ACHN (cell line): ENCODE measurements at places on chromosomes 1 and 21.
A peak's percentile ranks its signal among the peaks of the same experiment; 100 is the strongest.

DNA sequence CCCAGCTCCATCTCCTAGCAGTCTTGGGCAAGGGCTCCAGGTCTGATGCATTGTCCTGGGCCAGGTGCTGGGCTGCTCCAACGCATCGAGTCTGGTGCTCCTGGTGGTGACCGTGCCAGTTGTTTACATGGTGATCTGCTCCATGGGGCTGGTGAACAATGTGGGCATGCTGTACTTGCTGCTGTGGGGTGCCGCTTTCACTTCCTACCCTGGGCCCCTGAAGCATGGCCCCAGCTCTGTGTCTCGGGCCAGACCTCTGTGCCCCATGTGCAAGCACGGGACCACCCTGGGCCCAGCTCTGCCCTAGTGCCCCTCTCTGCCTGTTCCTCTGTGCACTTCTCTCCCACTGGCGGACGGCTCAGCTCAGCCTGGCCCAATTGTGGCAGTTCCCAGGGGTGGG, 119.4 kb downstream of the MAST2 start:
- no peak for DNase-seq

- no peak for DNase-seq
Measured at GRCh38 chr1:3731583-3732433, 20.4 kb upstream of the CCDC27 start.

DNA sequence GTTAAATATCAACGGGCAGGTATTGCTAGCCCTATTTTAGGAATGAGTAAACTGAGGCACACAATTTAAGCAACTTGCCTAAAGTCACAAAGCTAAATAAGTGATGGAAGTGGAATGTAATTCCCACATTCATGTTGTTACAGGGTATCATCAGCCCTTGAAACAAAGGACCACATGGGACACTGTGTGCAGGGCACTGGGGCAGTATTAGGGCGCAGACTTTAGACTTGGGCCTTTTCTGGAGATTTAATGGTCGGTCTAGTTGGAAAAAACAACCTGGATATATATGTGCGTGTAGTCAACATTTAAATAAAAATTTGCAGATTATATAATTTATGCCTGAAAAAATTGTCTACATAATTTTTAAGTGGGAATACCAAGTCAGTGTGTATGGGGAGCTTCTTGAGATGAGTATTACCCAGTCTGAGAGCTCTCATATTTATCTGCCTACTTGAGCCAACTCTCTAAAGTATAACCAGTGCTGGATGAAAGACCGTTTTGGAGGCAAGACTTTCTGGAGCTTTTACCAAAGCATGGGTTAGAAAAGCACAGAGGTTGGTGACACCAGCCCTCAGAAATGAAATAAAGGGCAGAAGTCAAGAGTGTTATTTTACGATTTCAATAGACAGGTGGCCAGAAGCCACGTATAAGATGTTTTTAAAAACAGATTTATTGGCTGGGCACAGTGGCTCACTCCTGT, 1.6 kb downstream of the KDM1A start:
- peak; percentile 7 for DNase-seq

DNA sequence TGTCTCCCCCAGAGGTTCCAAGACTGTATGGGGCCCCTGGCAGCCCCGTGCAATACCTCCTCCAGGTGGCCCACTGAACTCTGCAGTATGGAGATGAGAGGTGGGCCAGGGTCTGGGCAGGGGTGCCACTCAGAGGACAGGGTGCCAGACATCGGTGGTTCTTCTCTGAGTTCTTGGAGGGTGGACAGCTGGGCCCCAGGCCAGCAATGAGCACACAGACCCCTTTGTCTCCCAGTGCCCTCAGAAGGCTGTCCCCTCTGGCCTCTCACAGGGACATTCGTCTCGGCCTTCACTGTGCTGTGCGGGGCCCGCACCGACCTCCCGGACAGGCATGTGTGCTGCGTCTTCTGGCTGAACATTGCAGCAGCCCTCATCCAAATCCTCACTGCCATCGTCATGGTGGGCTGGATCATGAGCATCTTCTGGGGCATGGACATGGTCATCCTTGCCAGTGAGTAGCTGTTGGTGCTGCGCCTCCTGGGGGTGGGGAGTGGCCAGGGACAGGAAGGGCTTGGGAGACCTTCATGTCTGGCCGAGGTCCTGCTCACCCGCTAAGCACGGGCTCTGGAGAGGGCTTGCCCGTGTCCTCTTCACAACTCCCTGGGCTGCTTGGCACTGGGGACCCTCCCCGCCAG, 48.1 kb downstream of the STUM start:
- DNase-seq: no peak

DNA sequence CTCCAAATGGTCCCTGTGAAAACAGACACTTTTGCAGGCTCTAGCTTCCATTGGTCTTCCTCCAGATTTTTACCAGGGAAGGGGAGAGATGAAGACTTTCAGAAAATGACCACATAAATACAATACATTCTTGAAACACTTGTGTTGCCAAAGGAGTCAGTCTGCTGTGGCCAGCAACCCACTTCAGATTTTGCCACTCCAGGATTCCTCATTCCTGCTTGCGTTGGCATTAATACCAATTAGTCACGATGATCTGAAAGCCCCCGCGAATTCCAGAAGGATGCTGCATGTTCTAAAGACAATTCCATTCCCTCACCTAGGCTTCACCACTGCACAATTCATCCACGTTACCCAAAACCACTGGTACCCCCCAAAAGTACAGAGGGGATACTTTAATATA, 7.9 kb upstream of the BACE2 start:
- no peak for DNase-seq

DNA sequence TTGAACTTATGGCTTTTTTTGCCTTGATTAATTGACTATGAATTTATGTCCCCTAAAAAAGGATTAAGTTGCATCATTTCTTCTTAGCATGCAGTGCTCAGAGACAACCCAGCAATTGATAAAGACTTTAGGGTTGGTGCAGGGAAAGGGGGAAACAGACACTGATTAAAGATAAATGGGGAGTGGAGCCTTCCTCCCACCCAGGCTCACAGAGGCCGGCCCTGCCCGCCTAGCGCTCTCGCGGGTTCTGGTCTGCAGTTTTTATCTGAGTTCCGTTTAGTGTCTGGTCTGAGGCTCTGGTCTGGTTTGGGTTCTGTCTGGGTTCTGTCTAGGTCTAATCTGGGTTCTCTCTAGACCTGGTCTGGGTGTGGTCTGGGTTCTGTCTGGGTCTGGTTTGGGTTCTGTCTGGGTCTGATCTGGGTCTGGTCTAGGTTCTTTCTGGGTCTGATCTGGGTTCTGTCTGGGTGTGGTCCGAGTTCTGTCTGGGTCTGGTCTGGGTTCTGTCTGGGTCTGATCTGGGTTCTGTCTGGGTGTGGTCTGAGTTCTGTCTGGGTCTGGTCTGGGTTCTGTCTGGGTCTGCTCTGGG, 48.1 kb downstream of the ABCG1 start:
- DNase-seq: no peak

DNA sequence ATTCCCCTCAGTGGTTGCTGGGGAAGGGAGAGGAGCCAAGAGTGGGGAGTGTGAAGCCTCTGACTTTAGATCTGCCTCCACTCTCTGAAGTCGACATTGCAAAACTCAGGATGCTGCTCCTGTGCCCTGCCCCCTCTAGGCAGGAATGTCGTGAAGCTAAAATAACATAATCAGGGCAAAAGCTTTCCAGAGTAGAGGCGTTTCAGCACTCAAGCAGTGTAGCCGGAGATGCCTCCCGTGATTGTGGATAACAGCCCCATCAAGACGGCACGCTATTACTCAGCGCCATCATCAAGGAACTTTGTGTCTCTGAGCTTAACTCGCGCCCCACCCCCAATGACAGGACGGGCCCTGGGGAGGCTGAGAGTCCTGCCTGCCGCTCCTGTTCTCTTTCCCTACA, 60.0 kb downstream of the FBXO2 start:
- DNase-seq: peak; percentile 10

DNA sequence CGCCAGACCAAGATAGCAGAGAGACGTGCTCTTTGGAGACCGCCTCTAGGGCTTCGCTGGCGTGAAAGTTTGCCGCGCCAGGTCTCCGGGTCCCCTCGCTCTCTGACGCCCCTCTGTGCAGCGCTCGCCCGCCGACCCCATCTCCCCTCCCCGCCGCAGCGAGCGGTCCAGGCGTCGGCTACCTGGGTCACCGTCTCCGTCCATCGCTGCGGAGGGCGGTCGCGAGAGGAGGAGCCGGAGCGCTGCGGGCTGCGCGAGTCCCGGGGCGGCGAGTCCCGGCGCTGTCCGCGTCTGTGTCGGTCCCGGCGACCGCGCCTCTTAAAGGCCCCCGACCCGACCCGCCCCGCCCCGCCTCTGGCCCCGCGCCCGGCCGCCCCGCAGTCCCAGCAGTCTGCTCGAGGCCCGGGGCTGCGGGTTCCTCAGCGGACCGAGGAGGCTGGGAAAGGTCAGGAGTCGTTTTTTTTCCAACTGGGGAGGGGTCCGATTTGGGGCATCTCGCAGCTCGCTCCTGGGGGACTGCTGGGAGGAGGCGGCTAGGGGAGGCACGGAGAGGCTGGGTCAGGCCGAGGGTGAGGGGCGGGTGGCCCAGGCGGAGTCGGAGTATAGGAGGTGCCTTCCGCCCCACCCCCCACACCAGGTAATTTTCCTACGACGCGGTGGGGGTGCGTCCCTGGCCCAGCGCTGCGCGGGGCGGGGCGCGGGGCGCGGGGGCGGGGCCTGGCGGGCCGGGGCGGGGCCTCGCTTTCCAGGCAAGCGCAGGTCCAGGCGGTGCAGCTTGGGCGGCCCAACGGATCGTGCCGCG, at the start of the genes FBXO2 and FBXO44:
Gene FBXO2, minus strand, starts transcription at position 293 of the 802 bp plus-strand sequence. Its CDS starts 89 bp downstream, at position 204.
Gene FBXO44, plus strand, starts transcription at position 741 of the 802 bp plus-strand sequence. CDS start 959 bp downstream, outside the sequence.
- no peak for DNase-seq

GRCh38 chr1:23251812-23252211, 34.5 kb upstream of the HTR1D start:
- DNase-seq: no peak

DNA sequence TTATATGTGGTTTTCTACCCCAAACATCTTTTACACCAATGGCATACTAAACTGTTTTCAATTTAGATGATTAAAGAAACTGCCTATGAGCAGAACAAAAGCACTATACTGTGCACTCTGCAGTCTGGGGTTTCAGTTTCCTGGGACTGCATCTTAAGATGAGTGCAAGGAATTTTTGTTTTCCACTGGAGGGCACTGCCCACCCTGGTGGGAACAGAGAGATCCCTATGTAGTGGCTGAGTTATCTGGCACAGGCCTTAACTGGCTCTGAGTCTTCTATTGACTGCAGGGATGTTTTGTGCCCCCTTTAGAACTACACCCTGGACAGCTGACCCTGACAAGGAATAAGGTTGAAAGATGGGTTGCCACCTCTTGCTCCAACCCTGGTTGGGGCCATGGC, 12.0 kb downstream of the PROK1 start:
- DNase-seq: peak; percentile 5

DNA sequence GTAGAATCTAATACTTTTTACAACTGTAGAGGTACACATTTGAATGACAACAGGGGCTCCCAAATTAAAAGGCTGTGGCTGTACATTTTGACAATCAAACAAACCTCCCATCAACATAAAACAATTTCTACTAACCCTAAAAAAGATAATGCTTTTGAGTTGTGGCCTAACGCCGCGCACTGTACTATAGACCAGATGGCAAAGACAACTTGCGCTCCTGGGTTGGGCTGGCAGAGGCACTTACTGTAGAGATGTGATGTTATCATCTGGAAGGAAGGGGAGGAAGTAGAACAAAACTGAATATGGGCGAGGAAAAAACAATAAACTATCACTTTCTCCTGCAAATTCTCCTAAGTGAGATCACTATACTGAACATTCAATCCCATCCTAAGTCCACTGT, 26.1 kb downstream of the SPRTN start:
- DNase-seq: no peak

DNA sequence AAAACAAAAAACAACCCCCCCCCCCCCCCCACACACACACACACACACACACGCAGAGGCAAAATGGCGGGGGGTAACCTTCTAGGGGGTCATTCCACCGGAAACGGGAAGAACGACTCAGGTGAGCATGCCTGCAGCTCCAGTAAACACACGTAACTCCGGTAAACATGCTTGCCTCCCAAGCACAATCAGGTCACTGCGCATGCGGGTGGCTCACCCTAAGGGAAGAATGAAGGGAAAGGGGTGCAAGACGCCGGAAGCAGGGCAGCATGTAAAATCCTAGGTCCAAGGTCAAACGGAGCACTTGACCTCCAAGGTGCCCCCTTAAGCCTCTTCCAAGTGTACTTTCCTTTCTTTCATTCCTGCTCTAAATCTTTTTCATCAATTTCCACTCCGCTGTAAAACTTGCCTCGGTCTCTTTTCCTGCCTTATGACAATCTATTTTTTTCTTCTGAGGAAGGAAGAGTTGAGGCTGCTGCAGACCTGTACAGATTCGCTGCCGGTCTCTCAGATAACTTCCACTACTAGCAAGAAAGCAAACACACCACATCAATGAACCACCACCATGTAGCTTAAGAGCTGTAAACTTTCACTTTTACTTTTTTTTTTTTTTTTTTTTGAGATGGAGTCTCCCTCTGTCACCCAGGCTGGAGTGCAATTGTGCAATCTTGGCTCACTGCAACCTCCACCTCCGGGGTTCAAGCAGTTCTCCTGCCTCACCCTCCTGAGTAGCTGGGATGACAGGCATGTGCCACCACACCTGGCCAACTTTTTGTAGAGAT, 21.0 kb upstream of the CBR3 start:
- DNase-seq: no peak

DNA sequence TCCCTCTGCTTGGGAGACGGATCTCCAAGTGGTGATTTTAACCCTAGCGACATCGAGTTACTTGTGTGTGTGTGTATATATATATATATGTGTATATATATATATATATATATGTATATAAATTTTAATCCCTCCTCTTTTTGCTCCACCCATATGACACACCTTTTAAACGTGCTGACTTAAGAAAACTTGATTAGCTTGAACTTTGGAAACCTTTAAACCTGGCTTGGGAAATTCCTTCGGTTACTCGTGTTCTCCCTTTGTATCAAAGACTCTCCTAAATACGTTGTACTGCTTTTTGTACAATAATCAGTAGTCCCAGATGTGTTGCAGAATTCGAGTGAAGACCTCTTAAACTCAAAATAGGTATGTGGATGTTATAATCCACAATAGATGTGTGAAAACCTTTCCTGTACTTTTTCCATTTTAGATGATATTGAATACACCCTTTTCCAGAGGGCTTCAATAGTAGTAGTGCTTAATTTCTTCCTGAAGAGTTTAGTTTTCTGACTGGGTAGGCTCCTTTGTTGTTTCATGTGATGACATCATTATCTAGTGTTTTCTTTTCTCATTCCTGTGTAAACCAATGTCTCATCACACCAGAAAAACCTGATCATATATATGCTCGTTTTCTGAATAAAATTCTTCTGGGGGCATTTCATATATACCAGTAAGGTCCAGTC, 1.4 kb downstream of the RNF11 start:
- no peak for DNase-seq

- DNase-seq: no peak
Measured at GRCh38 chr1:109199710-109200109, 14.0 kb upstream of the SARS1 start.

DNA sequence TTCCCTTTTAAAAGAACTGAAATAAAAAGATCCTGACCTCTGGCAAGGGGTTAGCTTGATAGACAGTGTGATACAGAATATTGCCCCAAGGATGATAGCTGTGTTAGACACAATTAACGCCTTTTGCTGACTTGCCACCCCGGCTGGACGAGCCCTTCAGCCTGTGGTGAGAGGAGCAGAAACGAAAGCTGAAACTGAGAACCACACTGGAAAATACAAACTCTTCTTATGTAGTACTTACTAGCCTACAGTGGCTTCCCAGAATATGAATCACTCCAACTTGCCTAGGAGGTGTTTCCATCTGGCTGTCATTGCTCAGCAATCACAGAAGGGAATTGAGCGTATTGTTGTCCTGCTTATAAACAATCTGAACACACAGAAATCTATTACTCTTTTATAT, 22.9 kb downstream of the SAMSN1 start:
- DNase-seq: no peak

- DNase-seq: no peak
Measured at GRCh38 chr1:68103011-68103545, 52.7 kb upstream of the DIRAS3 start.
